Stimulated activated CD4-positive, alpha-beta T cell treated with anti-CD3 and anti-CD28 coated beads, TNF-alpha, amount 100 ng/mL, for 4 hours (primary cell): ENCODE measurements at places on chromosomes 6 and 20.
A peak's percentile ranks its signal among the peaks of the same experiment; 100 is the strongest.

DNA sequence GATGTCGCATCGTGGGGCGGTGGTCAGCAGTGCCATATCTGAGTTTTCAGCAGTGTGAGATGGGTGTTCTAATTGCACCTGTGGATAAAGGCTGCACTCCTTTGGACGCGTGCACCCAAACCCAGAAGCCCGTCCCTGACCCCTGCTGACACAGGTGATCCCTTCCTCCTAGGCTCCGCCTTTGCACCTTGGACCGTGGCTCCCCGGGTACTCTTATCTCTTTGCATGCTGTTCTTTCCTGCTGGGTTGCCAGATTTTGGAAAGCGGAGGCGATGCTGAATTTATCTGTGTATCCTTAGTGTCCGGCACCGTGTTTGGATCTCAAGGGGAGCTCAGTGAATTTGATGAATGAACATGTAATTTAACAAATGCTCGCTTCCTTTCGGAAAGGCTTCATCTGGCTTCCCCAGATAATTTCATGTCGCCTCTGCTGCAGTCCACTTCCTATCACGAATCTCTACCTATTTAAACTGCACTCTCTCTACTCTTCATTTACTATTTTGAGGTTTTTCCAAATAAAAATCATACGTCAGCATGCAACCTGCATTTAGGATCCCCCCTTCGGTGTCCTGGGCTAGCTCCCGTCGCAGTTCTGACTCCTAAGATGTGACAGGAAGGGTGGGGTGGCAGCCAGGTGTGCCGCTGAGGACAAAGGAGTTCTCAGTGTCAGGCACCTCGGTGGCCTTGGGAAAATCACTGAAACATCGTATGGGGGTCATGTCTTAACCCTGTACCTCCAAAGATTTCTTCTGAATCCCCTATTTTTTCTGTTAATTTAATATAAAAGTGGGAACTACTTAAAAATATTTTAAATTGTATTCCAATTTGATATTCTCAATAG, 753 bp upstream of the PERP start:
- DNase-seq, result no peak

DNA sequence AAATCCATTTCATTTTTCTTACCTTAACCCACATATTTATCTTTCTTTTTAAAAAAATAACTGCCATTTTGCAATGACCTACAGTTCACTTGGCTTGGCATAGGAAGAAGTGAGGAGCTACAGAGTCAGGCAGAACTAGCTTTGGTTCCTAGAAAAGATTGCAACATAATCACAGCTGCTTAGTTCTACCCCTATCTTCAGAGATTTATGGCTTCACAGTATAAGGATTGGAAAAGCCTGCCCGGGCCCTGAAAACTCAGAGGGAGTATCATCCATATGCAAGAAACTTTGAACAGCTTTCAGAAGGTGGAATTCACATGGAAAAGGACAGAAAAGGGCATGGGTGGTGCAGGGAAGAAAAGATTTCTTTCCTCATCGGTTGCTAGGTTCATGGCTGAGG, 774.3 kb upstream of the CHD6 start:
- no peak for DNase-seq

- DNase-seq, result no peak
Measured at GRCh38 chr20:50481741-50482140, 28.4 kb upstream of the PTPN1 start.

DNA sequence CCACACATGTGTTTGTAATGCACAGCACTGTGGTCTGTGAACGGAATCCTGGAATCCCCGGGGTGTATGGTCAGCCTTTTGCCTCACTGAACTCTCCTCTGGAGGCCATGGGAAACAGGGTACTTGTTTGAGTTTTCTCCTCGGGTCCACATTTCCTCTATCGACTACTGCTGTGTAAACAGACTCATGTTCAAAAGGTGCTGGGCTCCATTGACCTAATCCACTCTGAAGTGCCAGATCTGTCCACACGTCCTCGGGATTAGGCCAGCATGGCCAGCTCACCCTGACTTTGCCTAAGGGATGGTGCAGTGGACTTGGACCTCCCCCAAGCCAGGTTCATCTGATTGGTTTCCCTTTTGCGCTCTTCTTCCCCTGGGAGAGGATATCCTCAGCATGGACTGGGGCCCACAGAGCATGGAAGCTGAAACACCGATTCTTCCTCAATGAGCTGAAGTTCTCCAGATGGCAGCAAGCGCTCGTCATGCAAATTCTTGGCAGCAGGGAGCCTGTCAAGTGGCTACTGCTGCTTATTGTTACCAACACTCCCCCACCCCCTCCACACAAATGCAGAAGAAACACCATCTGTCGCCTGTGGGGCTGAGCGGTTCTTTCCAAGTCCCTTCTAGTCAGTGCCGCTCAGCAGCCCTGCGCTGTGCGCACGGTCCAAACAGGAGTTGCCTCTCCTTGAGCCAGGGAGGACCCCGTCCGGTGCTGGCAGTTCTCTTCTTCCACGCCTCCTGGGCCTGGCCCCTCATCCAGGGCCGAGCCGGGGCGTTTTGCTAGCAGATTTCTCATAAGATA, 292.6 kb upstream of the MARCKS start:
- DNase-seq, result no peak

- DNase-seq, result no peak
Measured at GRCh38 chr6:35691027-35691824, 2.5 kb upstream of the FKBP5 start.

DNA sequence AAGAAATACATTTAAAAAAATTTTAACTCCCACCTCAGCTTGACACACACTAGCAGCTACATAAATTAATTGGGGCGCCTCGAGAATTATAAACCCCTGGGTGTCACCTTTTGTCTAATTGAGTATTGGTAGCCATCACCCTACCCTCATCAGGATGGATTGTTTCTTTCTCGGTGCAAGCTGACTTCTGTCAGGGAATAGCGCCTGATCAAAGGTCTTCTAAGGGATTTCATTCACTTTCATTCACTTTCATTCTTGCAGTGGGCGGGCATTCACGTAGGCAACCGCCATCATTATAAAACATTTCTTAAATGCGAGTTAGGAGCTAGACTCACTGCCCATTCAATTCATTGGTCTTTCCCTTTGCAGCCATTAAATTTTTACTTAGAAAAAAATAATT, 239.2 kb upstream of the SASH1 start:
- DNase-seq, result no peak

- no peak for DNase-seq
Measured at GRCh38 chr6:139940741-139941729, 566.6 kb upstream of the CITED2 start.

GRCh38 chr20:50455656-50456451, 54.3 kb upstream of the PTPN1 start:
- no peak for DNase-seq

DNA sequence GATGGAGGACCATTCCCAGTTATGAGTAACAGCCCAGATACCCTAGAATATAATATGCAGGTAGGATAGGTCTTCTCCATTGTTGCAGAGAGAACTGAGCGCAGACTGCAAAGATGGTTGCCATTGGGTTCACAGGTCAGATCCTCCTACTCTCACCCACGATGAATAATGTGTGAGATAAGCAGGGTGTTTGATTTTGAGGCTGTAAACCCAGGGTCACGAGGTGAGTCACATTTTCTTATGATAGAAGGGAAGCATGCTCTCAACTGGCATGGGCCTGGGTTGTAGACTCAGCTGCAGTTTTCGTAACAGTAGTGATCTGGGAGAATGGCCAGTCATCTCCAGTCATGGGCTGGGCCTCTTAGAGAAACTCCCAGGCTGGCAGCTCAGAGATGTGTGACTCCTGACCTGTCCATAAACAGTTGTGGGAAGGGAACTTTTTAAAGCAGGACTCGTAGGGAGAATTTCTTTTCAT, 74.2 kb downstream of the CD164 start:
- DNase-seq, result no peak

- no peak for DNase-seq
Measured at GRCh38 chr20:54173653-54174456, at the start of gene CYP24A1. CYP24A1 (minus strand) TSS chr20:54173986; CDS start chr20:54173579, 407 bp downstream.

DNA sequence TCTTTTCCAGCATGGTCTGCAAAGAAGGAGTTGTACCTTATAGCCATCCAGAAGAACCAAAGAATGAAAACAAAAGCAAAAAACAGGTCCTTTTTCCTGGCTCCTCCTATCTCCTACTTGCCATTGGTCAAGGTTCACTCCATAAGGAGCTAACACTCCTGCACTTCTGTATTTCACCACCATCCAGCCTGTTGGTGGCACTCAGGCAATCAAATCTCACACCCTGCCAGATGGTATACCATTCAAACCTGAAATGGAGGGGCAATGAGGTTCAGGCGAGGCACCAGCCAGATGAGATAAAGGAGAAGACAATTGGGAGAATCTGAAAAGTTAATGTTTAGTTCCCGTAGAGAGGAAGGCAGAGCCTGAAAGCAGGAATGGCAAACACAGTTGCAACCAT, 203.8 kb downstream of the ALDH8A1 start:
- DNase-seq, result no peak

GRCh38 chr6:30130887-30131862, 4.8 kb upstream of the TRIM40 start:
- DNase-seq, result peak; percentile 51

DNA sequence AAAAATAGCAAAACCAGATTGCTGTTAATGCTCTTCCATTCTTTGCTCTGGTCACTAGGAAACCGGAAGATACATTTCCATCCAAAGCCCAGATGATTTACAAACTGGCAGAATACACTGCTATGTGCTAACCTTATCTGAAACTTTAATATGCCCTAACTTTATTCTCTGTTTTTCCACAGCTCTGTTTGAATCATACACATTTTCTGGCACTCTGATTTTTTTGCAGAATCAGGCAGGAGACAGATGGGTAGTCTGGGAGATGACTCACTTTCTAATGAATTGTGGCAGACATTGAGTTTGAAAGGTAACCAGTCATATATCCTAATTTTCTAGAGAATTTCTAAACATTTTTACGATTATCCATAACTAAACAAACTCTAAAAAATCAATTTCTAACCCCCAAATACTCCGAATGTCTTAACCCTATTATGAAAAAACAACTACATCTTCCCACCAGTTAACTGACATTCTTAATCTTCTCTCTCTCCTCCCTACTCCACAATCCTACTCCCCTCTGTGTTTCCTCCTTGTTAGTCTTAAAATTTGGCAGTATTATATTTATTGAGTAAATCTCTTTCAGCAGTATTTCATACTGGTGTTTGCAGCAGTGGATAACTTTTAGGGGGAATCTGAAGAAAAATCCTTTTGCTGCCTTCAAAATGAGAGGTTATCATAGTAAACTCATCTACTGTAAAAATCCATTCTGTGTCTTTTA, 63.5 kb downstream of the MAN1A1 start:
- no peak for DNase-seq

DNA sequence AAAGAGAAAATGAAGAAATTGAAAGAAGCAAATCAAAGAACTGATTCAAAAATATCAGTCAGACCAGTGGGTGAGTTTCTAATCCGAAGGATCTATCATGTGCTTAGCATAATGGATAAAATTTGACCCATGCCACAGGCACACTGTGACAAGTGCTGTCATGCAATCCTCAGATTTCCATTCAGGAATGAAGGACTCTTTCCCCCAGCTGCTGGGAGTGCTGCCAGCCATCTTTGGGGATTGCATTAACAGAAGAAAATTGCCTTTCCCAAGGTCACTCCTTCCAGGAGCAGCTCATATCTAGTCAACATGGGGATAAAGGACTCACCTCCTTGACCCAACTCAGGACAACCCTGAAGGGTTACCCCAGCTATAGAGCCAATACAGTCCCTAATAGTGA, 316.7 kb upstream of the TBX18 start:
- no peak for DNase-seq

- DNase-seq, result no peak
Measured at GRCh38 chr6:72559067-72559466, 62.8 kb upstream of the KCNQ5 start.

DNA sequence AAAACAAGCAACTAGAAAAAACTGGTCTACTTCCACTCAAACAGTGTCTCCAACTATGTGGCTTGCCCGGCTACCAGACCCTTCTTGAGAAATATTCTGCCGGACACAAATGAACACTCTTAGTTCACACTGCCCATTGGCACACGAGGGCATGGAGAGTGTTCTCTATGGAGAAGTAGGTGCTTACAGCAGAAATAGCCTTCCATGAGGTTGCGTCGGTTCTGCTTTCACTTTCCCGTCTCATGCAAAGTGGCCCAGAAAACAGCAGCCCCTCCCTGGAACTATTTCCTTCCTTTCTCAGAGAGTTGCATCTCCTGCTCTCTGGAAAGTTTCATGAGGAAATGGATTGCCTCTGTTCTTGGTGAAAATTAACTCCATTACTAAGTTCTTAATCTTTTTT, 9.5 kb upstream of the HLA-DOA start:
- DNase-seq, result no peak

DNA sequence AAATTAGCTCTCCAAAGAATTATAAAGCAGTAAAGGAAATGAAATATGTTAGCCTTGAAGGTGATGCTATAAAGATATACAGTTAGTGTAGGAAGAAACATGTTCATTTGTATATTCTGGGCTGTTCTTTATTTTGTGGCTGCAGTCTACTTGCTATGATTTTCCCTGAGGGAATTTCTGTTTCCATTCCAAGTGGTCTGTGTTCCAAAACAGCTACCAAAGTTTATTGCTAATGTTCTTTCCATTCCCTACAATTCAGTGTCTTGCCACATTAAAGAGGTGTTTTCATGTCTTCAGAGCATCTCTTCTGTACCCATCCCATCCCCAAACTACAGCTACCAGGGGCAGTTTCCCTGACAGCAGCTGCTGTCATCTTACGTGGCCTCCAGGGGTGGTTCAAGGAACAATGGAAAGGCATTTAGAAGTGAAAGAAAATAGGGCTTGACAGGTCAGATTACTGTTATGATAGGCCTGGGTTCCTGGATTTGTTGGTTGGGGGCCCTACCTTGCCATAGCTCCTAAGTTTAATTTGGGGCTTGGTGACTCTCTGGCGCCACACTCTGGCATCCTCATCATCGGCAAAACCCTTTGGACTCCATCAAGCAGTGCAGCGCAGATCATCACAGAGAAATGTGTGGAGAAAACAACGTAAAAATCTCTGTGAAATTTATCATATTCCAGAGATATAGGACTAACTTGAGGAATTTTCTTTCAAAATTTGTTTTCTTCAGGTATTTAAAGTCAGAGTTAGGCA, 33.8 kb upstream of the AIG1 start:
- peak; percentile 38 for DNase-seq

DNA sequence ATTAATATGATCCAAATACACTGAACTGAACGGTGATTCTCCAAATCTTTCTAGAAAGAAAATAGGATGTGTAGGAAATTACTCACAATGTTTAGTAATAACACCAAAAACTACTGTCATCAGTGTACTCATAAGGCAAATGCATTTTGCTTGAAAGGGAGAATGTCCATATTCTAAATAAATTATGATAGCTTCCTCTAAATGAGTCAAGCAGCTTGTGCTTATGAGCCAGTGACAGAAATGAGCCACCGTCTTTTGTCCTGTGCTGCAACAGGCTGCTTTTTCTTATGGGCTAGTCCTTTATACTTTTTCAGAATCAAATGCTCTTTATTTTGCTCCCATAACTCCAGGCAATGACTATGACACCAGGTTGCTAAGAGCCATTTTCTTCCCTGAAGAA, 4.5 kb upstream of the ZNF451 start:
- DNase-seq, result no peak

DNA sequence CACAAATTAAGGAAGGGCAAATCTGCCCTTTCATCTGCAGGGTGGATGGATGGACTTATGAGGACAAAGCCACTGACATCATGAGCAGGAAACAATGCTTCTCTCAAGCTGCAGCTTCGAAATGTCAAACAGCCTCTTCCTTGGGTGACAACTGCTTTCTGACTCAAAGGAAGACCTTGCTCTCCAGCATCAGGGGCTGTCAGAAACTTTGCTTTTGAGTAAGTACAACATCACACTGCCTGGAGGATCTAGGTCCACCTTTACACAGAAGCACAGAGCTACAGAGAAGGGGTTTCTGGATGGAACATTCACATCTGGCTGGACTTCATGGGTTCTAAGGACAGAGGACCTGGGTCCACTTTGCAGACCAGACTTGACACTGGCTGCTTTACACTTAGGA, 5.9 kb downstream of the CST1 start:
- no peak for DNase-seq

- no peak for DNase-seq
Measured at GRCh38 chr20:45934046-45934585, 367 bp upstream of the PCIF1 start.
